ENCODE measurements at places on chromosomes 6 and 20. TPM values are rescaled to one million over a fixed set of nuclear protein-coding genes. Genes with fewer than 3 reads are reported as not detected.

Gene PI3
- total RNA-seq = not detected

Gene CAP2
- total RNA-seq = 0.48 TPM

Gene CALHM5
- total RNA-seq = 7.8 TPM

Gene ITCH
- 60.1 TPM for total RNA-seq

Gene MAP1LC3A
- total RNA-seq = 15.5 TPM

Gene PRRT1
- total RNA-seq = not detected

Gene KIAA0408
- total RNA-seq = 0.29 TPM

Gene SNAP91
- total RNA-seq = 0.33 TPM

Gene OARD1
- 4.9 TPM for total RNA-seq

Gene PACSIN1
- total RNA-seq = not detected

Gene TCF21
- total RNA-seq = not detected

Gene BMP7
- not detected for total RNA-seq

Gene BANF2
- total RNA-seq = not detected

Gene GCLC
- total RNA-seq = 27.4 TPM

Gene FAM83B
- total RNA-seq = not detected

Gene IRF4
- 0.29 TPM for total RNA-seq

Gene HNF4A
- not detected for total RNA-seq

Gene KCNQ5
- total RNA-seq = under 0.01 TPM

Gene EPPIN
- not detected for total RNA-seq

Gene GTSF1L
- not detected for total RNA-seq

Gene CGAS
- total RNA-seq = 3.3 TPM

Gene LST1
- total RNA-seq = 0.48 TPM

Gene PTPRT
- total RNA-seq = not detected

Gene ADGRB3
- not detected for total RNA-seq

Gene PRR18
- total RNA-seq = not detected

Gene NKAIN4
- not detected for total RNA-seq

Gene CTSZ
- total RNA-seq = 192 TPM

Gene LAMA2
- total RNA-seq = 1.6 TPM

Gene TAGAP
- total RNA-seq = not detected

Gene LINC00237
- not detected for total RNA-seq

Gene GSTA3
- not detected for total RNA-seq

Gene SLC17A4
- total RNA-seq = not detected

Gene SCGN
- not detected for total RNA-seq

Gene SMPDL3A
- 6.4 TPM for total RNA-seq

Gene MYLK2
- total RNA-seq = 8.5 TPM

Gene ZNF512B
- total RNA-seq = 18.9 TPM

Gene HLA-DMA
- 2.0 TPM for total RNA-seq

Gene RPL10A
- total RNA-seq = 1,675 TPM

Gene TULP1
- total RNA-seq = not detected

Data from vein endothelial cell (primary cell).